ENCODE measurements at places on chromosomes 7 and 10.
A peak's percentile ranks its signal among the peaks of the same experiment; 100 is the strongest.

DNA sequence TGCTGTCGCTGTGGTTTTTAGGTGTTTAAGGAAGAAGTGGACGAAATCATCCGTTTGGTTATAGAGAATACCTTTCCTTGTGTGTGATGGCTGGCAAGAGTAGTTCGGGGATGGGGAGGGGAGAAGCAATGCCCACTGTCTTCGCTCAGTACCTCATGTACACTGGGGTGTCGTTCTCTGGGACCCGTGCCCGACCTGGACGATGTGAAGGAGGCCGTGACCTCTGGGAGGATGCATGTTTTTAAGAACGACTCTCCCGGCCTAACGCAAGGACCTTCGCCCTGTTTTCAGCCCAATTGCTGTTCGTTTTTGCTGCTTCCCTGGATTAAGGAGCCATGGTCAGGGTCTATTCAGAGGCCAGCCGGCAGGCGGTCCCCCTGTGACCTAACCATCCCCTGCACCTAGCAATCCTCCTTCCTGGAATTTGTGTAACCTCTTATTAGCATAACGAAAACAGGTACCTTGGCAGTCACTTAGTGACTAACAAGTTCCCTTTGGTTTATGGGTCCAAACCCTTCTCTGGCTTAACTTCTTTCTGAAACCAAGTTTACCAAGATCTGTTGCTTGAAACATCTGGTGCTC, 1.3 kb downstream of the NFE2L3 start:
- no peak for DNase-seq

GRCh38 chr10:12531305-12532220, 182.2 kb downstream of the CAMK1D start:
- no peak for DNase-seq

DNA sequence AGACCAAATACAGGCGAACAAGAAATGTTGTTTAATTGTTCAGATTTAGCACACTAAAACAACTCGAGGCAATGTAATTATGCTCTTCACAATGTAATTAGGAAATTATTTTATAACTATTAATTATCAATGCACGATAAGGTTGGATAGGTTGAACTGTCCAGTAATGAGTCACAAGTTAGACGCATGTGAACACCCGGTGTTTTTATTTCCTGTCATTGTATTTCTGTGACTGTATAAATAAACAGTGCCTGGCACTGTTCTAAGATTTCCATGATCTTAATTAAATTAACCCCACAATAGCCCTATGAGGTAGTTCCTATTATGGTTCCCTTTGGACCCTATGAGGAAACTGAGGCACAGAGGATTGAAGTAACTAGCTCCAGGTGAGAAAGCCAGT, 26.2 kb downstream of the C10orf105 start:
- DNase-seq, result no peak

GRCh38 chr10:4108693-4109092, 323.7 kb upstream of the KLF6 start:
- no peak for DNase-seq

- DNase-seq, result no peak
Observed at GRCh38 chr7:23520582-23520981, 11.2 kb downstream of the TRA2A start.

GRCh38 chr7:24227068-24227467, 56.9 kb upstream of the NPY start:
- DNase-seq, result no peak

DNA sequence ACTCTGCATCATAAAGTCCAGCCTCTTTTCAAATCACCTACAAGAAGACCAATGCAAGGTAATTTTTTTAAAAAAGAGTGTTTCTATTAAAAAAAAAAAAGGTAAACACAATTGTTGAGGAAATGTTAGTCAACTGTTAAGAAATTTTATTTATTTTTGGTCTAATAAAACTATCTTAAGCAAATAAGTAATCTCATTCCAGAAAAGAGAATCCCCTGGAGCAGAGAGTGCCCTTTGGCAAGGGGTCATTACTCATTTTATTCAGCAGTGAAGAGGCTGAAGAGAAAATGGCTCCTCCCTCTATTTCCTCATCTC, 63.4 kb upstream of the GSDME start:
- DNase-seq, result peak; percentile 87

DNA sequence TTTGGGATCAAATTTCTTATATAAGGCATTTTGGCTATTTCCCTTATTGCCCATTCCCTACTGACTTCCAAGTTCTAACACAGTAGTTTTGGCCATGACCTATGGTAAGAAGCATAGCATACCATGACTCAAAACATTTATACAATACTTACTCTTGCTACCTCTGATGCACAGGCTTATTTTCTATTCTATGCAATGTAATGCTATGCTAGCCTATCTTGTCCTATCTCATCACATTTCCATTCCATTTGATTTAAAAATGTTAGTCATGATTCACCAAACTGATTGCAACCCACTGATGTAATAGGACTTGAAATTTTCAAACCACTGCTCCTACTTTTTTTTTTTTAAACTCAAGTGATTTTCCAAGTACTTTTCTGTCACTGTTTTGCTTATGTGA, 658.5 kb downstream of the TYW1 start:
- DNase-seq, result no peak

DNA sequence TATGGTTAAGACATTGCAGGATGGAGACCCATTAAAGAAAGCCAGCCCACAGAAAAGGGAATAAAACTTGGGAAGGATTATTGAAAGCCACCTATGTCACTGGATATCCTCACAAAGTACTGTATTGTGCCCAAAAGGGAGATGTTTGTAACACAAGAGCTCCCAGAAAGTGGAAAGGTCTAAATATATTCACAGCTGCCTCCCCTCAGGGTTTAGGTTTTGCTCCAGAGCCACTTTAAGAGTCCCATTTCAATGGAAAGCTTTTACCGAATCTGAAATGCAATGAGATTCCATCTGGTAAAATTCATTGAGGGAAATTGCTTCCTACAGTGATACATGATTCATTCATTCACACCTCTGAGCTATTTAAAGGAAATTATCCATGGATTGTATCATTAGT, 176.4 kb downstream of the XPNPEP1 start:
- no peak for DNase-seq

GRCh38 chr10:126425032-126425431, 36.8 kb upstream of the ADAM12 start:
- peak; percentile 15 for DNase-seq
